Activated CD4-positive, alpha-beta T cell treated with anti-CD3 and anti-CD28 coated beads, Interleukin-2, amount 10 ng/mL, durations not matched to agents 7 days and 5 days (primary cell): ENCODE measurements at places on chromosomes 5 and 9. TPM values are rescaled to one million over a fixed set of nuclear protein-coding genes. Genes with fewer than 3 reads are reported as not detected.
A peak's percentile ranks its signal among the peaks of the same experiment; 100 is the strongest.

DNA sequence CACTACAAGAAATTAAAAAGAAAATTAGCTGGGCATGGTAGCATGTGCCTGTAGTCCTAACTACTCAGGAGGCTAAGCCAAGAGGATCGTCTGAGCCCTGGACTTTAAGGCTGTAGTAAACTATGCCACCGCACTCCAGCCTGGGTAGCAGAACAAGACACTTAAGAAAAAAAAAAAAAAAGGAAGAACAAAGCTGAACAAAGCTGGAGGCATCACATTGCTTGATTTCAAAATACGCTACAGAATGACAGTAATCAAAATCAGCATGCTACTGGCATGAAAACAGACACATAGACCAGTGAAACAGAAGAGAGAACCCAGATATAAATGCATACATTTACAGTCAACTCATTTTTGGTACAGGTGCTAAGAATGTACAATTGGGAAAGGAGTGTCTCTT, 14.5 kb upstream of the OTULIN start:
- no peak overlapping the region for H3K4me3 ChIP-seq
- no peak for DNase-seq
- H3K36me3 ChIP-seq: no peaks in the 10 kb centered on the region
- no peak overlapping the region for H3K27ac ChIP-seq
- peaks cover 27% of the 10 kb centered on the region for H3K27me3 ChIP-seq

DNA sequence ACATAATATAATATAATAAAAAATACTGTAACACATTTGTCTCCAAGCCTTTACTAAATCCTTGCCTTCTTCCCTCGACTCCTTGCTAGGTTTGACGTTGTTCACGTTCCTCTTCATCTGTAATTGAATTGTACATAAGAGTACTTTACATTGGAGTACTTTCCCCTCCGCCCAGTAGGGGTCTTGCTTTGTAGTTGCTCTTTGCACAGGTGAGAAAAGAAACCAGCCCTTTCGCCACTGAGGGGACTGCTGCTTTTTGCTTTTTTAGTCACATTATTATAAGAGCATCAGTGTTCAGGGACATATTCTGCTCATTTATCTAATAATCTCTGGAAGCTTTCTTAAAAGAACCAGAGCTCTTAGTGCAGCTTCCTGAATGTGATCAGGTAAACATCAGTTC, 115.0 kb downstream of the CETN3 start:
- no peaks in the 10 kb centered on the region for H3K27me3 ChIP-seq
- no peaks in the 10 kb centered on the region for H3K36me3 ChIP-seq
- DNase-seq: no peak
- no peaks in the 10 kb centered on the region for H3K4me1 ChIP-seq
- H3K27ac ChIP-seq: no peak overlapping the region

- H3K27me3 ChIP-seq: no peaks in the 10 kb centered on the region
- peaks cover 9% of the 10 kb centered on the region for H3K4me1 ChIP-seq
- no peaks in the 10 kb centered on the region for H3K36me3 ChIP-seq
- H3K27ac ChIP-seq: no peak overlapping the region
These were observed 67.6 kb upstream of the RNF130 start for GRCh38 chr5:180138976-180139730.

DNA sequence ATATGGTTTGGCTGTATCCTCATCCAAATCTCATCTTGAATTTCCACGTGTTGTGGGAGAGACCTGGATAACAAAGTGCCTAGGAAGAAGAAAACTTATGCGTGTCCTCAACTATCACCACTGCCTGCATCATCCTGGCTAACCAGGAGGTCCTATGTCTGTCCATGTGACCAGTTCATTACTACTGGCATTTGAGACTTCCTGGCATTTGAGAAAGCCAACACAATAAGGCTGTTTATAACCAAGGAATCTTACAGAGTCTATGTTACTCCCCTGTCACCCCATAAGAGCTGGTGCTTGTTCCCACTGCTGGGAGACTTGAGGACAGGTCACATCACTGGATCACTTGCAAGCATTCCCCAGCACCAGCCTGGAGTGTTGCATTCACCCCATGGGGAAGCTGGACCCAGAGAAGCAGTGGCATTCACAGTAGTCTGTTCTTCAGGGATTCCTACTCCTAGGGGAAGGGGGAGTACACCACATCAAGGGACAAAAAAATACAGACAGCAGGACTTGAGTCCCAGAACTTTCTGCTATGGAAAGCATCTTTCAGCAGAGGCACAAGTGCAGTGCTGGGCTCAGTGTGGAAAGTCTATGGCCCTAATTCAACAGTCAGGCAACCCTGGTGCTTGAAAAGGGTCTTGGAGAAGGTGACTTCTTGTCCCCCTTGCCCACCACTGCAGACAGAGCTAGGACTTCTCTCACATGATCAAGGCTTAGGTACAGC, 717.1 kb downstream of the SEMA5A start:
- H3K4me1 ChIP-seq: no peaks in the 10 kb centered on the region
- no peak overlapping the region for H3K27ac ChIP-seq
- DNase-seq: no peak

GRCh38 chr9:126471084-126471624, 142.6 kb upstream of the LMX1B start:
- peak; percentile 89 for DNase-seq
- peak overlapping the region; percentile 95 for H3K27ac ChIP-seq
- peak overlapping the region; percentile 59 for H3K4me3 ChIP-seq

DNA sequence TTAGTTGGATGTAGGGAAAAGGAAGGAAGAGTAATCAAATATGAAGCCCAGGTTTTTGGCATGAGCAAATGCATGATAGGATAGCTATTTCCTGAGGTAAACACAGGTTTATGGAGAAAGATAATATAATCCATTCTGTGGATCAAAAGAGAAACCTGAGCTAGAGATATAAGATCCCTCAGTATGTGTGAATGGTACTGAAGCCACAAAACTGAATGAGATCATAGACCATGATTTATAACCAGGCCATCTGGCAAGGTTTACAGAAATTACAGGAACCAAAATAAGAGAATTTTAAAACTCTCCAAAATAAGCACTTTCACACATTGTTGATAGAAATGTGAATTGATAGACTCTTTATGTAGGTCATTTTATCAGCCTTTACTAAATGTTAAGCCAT, 28.7 kb upstream of the ECM2 start:
- no peaks in the 10 kb centered on the region for H3K27me3 ChIP-seq
- no peak overlapping the region for H3K4me3 ChIP-seq
- DNase-seq: no peak
- H3K27ac ChIP-seq: no peak overlapping the region
- peaks cover 3% of the 10 kb centered on the region for H3K4me1 ChIP-seq
- H3K36me3 ChIP-seq: peaks cover 9% of the 10 kb centered on the region

SLC25A48 gene
- not detected for total RNA-seq

HAVCR1 gene
- 2.0 TPM for total RNA-seq
